Activated gamma-delta T cell treated with anti-CD3 and anti-CD28 coated beads, Interleukin-2, amount 50 U/mL, for 16 hours (primary cell): ENCODE measurements at places on chromosomes 2 and 18.

DNA sequence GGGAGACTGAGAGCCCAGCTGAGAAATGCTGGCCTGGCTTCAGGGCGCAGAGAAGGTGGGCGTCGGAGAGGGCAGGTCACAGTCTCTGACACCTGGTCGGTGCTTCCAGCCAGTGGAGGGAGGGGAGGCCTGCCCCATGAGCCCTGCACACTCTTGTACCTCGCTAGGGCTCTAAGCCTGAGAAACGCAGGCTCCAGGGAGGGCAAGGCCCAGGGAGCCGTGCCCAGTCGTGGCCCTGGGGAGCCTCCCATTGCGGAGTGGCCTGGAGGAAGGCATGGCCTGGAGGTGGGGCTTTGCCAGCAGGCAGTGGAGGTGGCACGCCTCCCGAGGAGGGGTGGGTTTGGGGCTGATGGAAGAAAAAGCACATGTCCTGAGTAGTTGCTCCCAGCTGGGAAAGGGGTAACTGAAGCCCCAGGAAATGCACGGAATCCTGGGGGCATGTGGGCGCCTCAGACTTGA is 39.0 kb downstream of the MTERF4 start:
- no peak for DNase-seq

- no peak for DNase-seq
These were observed 142.1 kb downstream of the CDCA7 start for GRCh38 chr2:173496746-173497145.

DNA sequence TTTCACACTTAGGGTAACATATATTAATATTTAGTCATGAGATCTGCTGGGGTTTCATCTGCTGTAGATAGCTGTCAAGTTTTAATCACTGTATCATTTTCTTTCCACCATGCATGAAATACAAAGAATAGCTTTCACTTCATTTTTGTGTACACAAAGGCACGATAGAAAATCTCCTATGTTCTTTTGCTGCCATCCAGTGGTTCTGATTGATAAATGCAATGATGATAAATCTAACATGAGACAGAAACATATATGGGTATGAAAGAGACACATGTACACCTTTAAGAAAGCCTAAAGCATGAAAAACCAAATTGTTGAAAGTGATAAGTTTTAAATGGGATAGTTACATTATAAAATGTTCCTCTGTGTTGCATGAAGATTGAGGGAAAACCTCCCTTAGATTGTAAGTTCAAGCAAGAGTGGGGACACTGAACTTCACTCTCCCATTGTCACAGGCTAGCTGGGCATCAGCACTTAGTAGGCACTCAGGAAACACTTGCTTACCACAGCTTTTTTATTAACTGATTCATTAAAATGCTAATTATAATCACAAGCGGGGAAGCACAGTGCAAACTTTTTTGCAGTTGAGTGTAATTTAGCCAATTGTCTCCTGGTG is 31.2 kb downstream of the C1D start:
- no peak for DNase-seq

DNA sequence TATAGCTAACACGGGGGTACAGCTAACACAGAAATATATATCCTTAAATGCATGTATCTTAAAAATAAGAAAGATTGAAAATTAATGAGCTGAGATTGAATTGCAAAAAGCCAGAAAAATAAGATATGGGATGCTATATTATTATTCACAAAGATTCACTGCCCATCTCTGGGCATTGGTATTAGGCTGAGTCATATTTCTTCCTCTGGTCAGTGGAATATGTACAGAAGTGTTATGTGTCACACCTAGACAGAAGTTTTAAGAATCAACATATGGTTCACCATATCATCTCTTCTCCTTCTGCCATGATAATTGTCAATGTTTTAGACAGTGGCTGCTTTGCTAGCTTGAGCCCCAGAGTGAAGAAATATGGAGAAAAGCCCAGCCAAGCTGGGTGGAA is 14.0 kb upstream of the MCFD2 start:
- no peak for DNase-seq

DNA sequence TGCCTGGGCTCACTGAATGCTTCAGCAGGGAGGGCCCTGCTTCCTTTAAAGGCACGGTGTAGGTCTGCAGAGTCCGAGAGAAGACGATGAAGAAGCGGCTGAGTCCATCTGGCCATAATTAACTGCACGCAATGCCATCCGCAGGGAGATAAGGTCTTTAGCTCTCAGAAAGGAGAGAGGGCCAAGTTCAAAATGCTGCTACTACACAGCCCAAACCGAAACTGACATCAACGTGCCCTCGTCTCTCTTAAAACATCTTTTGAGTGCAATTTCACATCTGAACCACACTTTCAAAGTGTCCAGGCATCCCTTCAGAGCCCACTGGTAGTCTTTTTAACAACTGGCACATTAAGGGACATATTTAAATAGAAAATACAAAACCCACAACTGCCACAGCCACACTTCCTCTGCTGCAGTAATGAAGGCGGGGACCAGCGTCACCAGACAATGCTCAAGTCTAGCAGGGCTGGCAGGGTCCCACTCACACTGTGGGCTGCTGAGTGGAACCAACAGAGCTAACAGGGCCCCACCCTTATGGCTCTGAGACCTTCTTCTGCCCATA is 35.8 kb downstream of the ST3GAL5 start:
- DNase-seq, result peak; percentile 49

DNA sequence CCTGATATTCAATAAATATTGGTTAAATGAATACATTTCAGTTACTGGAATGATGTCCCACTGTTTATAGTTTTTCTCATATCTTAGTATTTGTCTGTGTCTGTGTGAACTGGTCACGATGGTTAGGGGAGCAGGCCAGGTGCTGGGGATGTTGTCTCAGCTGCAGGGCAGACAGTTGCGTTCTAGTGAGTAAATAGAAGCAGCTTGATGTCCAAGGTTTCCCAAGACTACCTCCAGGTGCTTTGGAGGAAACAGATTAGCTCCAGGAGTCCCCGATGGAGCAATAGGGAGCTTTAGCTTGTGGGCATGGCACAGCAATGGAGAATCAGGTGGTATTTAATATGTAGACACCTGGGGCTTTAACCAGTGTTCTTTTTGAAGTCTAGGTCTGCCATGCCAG is 75.5 kb downstream of the GULP1 start:
- DNase-seq, result no peak

DNA sequence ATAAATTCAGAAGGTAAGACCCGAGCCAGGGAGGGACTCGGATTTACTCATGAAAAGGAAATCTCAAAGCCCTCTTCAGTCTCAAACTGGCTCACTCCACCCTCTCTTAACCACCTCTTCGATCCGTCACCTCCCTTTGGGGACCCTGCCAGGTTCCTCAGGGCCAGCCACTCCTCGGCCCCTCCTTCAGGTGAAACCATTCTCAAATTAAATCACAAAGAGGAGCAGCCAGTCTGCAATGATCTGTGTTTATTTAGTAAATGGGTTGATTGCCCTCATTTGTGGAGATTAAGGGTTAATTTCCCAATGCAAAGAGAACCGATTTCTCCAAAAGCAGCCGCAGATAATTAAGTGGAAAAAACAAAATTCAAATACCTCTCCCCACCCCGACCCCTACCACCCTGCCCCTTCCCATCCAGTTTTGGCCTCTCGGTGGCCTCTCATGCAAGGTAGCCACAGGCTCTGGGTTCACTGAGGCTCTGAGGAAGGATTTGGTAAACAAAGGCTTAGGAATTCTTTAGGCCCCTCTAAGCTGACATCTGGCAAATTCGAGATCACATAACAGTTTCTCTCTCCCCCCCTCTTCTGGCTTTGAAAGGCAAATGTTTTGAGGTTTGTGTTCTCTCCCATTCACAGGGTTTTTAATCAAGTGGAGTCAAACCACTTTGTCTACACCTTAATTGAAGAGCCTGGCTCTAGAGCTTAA is 10.3 kb upstream of the FZD7 start:
- no peak for DNase-seq

DNA sequence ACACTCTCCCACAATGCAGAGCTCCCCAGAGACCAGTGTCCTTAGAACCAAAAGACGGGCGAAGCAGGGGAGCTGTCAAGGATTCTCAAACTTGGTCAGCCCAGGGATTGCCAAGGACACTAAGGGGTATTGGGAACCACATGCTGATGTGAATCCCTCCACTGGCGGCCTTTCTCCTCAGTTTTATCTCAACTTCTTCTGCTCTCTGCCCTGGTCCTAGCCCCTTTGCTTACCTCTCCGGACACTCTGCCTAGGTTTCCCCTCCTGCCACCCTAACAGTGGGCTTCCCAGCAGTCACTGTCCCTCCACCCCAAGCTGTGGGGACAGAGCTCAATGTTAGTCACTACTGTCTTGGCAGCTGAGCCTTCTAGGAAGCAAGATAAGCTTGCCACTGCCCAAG is 61.1 kb downstream of the POLR1A start:
- no peak for DNase-seq

DNA sequence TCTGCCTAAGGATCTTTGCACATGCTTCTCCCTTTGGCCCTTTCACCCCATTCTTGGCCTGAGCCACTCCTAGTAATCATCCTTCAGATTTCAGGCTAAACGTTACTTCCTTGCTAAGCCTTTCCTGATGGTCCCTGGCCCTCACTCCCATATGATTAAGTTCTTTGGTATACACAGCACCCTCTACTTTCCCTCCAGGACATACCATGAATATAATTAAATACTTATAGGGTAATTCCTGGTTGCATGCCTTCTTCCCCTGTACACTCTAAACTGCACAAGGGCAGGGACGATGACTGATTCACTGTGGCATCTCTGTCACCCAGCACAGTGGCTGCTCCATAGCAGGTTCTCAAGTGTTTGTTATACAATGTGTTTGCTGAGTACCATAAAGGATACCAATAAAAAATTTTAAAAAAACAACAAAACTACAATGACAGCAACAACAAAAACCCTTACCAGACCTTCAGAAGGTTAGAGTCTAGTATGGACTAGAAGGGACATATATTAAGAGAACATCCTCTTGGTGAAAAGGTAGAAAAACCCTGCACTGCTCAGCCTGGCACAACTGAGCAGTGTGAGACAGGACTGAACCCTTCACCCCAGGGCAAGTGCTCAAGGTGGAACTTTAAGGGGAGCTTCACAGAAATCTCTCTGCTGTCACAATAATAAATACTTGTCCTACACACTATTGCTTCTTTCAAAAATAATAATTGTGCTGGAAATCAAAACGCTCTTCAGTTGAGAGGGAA is 76.2 kb downstream of the AAK1 start:
- no peak for DNase-seq

DNA sequence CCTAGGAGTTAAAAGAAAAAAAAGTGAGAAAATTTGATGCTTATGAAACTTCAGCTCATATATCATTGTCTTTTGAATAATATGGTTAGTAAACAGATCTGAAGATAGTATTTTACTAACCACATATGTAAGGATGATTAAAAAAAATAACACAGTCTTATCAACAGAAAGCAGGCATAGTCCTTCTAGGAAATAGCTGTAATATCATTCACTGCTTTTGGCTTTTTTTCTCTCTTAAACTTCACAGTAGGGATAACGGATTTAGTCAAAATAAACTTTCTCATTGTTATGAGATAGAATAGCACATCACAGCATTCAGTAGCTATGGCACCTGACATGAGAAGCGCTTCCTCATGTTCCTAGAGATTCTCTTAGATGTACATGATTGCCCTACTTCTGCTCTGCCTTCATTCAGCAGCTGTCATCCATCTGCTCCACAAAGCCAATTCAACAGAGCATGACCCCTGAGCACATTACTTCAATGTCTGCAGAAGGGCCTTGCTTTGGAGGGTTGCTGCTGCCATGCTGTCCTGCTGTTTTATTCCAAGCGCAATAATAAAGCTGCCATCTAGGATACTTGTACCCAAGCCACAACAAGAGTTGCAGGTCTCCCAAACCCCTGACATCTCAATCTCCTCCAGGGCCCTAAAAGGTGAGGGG is 67.0 kb downstream of the TTC21B start:
- DNase-seq, result no peak
